ENCODE measurements at places on chromosomes 11 and 22.
A peak's percentile ranks its signal among the peaks of the same experiment; 100 is the strongest.

- DNase-seq, result no peak
Measured at GRCh38 chr22:38317122-38317994, at the start of gene CSNK1E. Gene CSNK1E, minus strand, starts transcription at chr22:38317433. Its CDS starts 3,276 bp downstream, at chr22:38314157.

DNA sequence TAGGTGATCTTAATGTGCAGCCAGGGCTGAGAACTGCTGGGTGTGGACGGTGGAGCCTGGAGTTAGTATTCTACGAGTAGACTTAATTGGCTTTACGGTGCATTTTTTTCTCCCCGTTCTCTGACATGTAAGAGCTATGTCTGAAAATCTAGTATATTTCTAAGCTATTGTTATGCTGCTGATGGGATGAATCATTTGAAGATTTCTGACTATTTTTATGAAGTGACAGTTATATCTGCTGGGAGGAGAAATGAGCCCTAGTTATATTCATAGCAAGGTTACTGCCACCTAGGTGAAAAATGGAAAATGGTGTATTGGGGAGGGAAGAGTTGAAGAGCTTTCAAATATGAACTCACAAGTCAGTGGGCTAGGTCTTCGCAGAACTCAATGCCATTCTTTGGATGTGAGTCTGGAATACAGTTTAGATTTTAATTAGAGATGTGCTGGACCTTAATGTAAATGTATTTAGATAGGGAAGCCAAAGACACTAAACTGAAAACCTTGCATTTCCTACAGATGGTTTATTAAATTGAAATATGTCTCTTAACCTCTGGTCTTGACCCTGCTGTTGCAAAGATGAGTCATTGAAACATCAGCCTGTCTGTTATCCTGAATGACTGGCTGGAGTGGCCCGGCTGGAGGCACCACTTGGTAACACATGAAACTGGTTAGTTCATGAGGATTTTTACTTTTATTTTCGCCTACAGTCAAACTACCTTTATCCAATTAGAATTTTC is 293.7 kb downstream of the DDX10 start:
- no peak for DNase-seq

GRCh38 chr11:9701799-9702198 is 37.9 kb downstream of the SWAP70 start:
- no peak for DNase-seq

- DNase-seq, result peak; percentile 24
Measured at GRCh38 chr22:27919942-27920755, 1.1 kb upstream of the PITPNB start.

GRCh38 chr22:37803195-37803638 is 4.5 kb upstream of the GCAT start:
- no peak for DNase-seq

GRCh38 chr11:23202611-23203010 is 342.3 kb upstream of the CCDC179 start:
- DNase-seq, result no peak

GRCh38 chr11:131185915-131186314 is 184.5 kb upstream of the NTM start:
- no peak for DNase-seq

DNA sequence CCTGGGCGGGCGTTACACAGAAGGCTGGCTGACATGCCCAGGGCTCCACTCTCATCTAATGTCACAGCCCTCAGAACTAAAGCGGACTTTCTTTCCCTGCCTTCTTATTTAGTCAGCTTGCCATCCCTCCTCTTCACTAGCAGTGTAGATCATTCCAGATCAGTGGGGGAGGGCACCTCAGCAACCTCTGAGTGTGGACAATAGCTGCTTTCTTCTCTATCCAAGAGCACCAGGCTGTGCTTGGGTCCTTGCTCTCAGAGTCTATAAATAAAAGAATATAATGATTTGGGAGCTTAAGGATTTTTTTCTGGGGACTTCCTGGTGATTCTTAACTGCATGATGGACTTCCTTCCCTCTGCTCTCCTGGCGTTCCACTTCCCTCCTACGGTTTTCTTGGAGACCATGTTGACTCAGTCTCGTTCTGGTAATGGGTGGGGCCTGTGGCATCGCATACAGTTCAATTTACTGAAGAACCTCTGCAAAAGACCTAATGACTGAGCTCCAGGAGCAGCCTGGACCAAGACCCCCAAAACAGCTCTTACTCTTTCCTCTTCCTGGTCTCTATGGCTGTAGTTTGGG is 2.9 kb upstream of the HMBS start:
- DNase-seq, result no peak
